ENCODE measurements at places on chromosomes 5 and 9. TPM values are rescaled to one million over a fixed set of nuclear protein-coding genes. Genes with fewer than 3 reads are reported as not detected.

- no peak for DNase-seq
Measured at GRCh38 chr5:175104677-175105076, 339.3 kb downstream of the DRD1 start.

GRCh38 chr9:89109666-89110065, 69.0 kb downstream of the SHC3 start:
- DNase-seq: no peak

EMB gene
- total RNA-seq: 27.5 TPM

SPOCK1 gene
- total RNA-seq: 8.7 TPM

DNA sequence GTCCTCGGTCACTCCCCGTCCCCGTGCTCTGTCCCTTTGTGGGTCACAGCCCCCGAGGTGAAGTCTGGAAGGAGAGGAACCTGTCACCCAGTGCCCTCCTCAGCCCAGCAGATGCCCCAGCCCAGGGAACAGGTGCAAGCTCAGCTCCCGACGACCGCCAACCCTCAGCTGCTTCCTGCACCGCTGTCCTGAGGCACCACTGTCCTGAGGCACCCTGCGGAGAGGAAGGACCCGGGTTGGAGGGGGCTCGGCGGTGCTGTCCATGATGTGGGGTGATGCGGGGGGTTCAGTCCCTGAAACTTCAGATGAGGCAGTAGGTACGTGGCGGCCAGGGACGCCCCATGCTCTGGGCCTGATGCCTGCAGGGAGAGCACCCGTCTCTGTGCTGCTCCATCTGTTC, 81.4 kb downstream of the COL5A1 start:
- no peak for DNase-seq

GRCh38 chr5:95274011-95274410, 10.9 kb downstream of the MCTP1 start:
- no peak for DNase-seq

DNA sequence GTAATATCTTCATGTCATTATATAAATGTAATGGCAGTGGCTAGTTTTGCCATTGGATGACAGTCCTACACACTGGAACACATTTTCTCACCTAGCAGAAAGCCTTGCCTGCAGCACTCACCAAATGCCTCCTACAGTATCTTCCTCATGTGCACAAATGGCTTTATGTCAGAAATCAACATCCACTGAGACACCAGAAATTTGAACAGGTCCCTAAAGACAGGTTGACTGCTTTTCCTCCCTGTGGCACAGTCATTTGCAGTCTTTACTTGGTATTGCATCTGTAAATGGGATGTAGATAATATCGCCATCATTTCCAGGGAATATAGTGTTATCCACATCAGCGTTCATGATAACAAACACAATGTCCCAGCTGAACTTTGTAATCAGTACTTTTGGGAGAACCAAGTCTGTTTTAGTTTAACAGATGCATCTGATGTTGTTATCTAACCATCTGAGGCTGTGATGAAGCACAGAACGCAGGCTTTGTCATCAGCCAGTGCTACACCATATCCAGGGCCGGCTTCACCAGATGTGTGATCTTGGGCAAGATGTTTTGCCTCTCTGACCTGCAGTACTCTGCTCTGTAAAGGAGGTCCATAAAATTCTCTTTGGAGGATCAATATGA, 83.9 kb upstream of the TAS2R1 start:
- DNase-seq: no peak

TMEFF1 gene
- total RNA-seq: 45.8 TPM

- DNase-seq: no peak
Measured at GRCh38 chr5:137136991-137137632, 362.0 kb downstream of the SPOCK1 start.

FOXD1 gene
- total RNA-seq: 0.33 TPM

GRCh38 chr5:58240322-58240721, 219.6 kb downstream of the PLK2 start:
- no peak for DNase-seq

DNA sequence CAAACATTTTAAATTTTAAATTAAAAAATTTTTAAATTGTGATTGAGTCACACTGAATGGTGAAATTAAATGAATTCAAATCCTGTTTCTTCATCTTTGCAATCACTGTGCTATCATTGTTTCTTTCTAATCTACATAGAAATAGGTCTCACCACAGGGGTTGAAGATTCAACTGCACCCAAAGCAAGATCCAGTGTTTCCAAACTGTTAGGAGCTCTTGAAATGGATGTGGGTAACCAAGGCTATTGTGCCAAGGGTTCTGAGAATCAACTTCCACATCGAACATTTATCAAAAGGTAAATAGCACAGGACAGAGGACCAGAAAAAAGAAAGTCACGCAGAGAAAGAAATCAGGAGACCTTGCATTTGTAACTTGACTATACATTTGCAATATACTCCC, 172.6 kb upstream of the RASEF start:
- DNase-seq: no peak

DNA sequence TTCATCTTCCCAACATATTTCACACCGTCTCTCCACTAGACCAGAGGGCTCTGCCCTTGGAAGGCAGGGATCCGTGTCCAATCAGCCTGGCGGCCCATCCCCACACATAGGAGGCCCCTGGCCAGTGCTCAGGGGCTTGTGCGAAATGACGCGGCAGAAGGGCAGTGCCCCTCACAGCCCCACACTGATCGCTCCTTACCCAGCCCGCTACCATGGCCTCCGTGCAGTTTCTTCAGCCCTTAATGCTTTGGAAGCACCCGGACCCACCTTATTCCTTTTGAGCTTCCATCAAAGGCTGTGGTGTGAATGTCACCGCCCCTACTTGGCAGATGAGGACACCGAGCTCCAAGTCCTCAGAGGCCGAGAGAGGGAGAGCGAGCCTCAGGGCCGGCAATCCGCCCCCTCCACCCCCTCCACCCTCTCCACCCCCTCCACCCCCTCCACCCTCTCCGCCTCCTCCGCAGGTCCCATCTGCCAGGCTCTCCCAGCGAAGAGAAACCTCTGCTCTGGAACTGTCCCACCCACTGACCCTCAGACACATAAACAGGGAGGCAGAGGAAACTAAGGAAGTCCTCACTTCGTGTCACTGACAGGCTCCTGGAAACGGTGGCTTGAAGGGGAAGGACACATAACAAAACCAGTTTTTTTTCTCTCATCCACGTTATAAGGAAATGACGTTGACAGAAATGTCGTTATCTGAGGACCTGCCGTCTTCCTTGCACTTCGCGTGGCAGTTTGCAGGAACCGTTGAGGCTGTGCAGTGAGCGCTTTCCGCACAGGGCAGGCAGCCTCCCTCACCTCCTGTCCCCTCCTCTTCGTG, 13.9 kb downstream of the QSOX2 start:
- no peak for DNase-seq

VCAN gene
- total RNA-seq: 203 TPM

DNA sequence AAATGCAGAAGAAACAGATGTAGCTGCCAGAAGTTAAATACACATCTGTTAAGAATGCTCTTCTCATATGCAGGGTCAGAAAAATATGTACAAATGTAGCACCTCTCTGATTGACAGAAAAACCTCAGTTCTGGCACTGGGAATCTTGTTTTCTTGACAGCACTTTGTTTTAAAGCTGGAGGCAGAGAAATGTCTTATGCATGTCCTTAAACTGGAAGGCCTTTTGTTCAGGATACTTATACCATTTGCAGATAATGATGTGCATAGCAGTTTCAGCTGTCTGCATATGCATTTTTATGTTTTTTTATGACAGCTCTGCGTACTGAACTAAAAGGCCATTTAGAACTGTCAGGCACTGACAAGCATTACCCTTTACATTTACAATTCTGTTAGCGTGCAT, 567.9 kb downstream of the EBF1 start:
- DNase-seq: no peak

- DNase-seq: no peak
Measured at GRCh38 chr9:88814577-88814976, 176.7 kb upstream of the S1PR3 start.

DNA sequence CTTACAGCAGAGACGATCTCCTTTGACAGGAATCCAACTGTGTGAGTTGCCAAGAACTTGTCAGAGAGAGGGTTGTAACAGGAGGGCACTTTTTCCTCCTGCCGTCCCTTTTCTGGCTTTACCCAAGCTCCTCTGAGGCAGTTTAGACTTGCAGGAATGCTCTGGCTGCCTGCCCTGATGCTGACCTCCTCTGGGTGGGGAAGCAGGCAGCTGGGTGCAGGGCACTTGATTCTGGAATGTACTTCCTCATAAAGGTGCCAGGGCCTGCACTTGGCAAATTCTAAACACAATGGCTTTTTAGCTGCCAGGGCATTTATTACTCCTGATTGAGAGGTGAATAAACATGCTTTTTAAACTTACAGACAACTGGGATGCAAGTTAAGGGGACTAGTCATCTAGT, 190.4 kb downstream of the EPB41L4A start:
- no peak for DNase-seq

DNA sequence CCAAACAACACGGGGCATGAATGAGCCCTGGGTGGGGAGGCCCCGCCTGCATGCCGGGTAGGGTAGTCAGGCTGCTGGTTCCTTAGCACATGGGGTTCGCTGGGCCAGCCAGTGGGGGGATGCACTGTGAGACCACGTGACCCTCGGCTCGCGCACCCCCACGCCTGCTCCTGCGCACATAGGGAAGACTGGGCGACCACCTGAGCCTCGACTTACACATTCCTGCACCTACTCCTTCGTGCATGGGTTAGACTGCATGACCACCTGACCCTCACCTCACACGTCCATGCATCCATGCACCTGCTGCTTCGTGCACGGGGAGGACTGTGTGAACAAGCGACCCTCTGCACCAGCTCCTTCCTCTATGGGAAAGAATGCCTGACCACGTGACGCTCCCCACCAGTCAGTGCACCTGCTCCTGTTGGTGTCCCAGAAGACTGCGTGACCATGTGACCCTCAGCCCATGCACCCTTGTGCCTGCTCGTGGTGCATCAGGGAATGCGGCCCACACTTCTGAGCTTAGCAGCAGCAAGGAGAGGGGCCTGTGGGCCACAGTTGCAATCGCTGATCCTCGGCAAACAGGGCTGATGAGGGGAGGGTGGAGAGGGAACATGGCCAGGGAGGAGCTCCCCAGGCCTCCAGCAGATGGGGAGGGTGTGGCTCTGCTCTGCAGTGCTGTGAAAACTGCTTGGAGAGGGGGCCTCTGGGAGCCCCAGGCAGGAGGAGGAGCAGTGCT, 18.1 kb downstream of the LPCAT1 start:
- DNase-seq: no peak

UNC5A gene
- total RNA-seq: not detected

SCGB3A1 gene
- total RNA-seq: 5.4 TPM

CTSV gene
- total RNA-seq: 20.4 TPM
